ENCODE measurements at places on chromosomes 3 and 15.

GRCh38 chr3:168070919-168071318 lies 24.8 kb downstream of the GOLIM4 start:
- no peak for DNase-seq

DNA sequence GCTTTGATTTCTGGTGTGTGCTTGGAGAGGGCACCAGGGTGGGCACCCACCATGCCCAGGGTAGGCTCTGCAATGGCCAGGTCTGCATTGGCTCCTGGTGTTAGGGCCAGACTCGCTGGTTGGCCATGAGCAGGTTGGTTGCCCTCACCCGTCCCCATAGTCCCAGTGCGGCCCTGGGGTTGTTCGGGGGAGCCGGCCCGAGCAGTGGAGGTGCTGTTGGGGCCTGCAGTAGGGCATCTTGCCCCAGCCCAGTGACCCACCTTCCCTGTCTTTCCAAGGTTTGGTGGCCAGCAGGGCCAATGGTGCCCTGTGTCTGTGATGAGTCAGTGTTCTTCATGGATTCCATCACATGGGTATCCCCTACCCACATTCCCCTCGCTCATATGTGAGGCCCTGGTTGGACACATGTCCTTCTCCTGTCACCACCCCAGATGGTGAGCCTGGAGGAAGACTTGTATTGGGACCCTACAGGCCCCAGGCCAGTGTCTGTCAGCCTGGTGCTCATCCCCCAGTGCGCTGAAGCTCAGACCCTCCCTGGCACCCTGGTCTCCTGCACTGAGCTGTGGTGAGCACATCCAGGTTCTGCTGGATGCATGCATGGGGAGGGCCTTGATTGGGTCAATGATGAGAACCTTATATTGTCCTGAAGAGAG lies 190.1 kb downstream of the UBE3A start:
- DNase-seq, result no peak

DNA sequence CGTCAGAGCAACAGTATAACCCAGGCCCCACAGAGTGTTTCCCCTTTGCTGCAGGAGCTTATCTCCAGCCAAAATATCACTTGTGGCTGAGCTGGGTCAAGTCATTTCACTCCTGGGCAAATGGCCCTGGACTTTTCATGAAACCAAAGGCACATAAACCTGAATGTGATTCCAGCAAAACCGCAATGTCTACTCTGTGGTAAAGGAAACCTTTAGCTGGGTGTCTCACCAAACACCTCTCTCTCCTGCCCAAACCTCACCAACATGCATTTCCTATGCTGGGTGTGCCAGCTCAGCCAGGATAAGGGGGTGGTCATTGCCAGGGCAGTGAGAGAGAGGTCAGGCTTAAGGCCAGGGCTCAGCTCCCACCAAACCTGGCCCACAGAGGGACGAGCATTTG lies 67.4 kb downstream of the GTPBP8 start:
- no peak for DNase-seq

DNA sequence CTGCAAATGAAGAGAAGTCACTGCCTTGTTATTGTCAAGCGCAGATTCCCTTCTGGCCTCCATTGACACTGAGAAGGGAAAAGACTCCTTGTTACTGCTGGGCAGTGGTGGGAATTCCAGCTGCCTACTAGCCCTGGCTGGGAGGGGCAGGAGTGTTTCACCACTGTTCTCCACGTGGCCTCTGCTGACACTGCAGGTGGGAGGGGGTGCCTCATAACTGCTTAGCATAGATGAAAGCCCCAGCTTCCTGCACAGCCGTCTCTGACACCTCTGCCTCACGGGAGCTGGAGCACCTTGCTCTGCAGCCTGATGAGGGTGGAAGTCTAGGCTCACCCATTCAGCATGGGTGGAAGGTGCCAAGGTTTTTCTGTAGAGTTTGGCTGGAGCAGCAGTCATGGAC lies 52.1 kb downstream of the TM2D3 start:
- DNase-seq, result no peak
